Adrenal gland (tissue), 19 donors: ENCODE measurements at places on chromosomes 5 and 9.

- H3K4me1 ChIP-seq: peaks cover 39% of the 10 kb centered on the region
- DNase-seq: peak; percentile 82
- H3K27ac ChIP-seq: peak overlapping the region; percentile 91
- H3K36me3 ChIP-seq: peaks cover 17% of the 10 kb centered on the region
- H3K4me3 ChIP-seq: peak overlapping the region; percentile 62
These were observed 27.9 kb upstream of the MGAT1 start for GRCh38 chr5:180830253-180831138.

- no peak overlapping the region for H3K27ac ChIP-seq
- H3K36me3 ChIP-seq: no peaks in the 10 kb centered on the region
- no peak for DNase-seq
- H3K27me3 ChIP-seq: no peaks in the 10 kb centered on the region
- H3K4me3 ChIP-seq: no peak overlapping the region
- no peaks in the 10 kb centered on the region for H3K4me1 ChIP-seq
These were observed 642.3 kb downstream of the ACTL7B start for GRCh38 chr9:108213511-108213910.

DNA sequence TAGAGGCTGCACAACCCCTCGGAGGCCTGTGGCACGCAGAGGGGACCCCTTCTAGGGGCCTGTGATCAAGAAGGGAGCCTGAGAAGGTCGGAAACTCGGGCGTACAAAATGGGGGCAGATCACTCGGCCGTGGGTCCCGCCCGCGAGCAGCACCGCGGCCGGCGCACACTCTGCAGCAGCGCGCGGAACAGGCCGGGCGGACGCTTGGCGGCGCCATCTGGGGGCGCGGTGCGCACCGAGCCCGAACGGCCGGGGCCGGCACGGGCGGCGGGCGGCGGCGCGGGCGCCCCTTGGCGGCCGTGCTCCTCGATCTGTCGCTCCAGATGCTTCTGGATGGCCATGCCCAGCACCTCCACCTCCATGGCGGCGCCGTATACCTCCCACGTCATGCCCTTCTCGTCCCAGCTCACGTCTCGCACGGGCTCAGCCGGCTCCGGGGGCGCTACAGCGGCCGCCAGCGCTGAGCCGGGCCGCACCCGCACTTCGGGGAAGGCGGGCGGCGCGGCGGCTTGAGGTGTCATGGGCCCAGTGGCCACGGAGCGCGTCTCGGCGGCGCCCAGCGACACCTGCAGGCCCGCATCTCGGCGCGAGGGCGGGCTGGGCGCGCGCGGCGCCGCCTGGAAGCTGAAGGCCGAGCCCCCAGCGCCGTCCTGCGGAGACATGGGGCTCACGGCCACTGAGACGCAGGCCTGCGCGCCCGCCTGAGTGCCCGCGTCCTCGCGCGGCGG, 13.1 kb downstream of the GPRIN1 start:
- H3K4me3 ChIP-seq: no peak overlapping the region
- H3K4me1 ChIP-seq: no peaks in the 10 kb centered on the region
- H3K36me3 ChIP-seq: no peaks in the 10 kb centered on the region
- no peak for DNase-seq
- no peak overlapping the region for H3K27ac ChIP-seq

DNA sequence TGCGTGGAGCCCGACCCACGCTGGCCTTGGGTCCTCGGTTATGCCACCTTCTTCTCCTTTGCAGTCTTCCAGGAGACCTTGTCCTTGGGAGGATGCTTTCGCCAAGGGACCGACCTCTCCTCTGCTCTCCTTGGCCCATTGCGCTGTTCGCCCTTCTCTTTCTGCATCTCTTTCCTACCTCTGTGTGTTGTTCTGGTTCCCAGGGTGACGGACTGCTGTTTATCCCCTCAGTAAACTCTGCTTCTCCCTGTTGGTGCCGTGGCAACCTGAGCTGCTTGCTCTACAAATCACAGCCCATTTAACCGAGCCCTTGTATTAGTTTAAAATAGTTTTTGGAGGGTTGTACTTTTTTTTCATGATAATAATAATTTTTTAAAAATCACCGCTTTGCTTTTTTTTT, 97.9 kb downstream of the DAPK1 start:
- H3K27ac ChIP-seq: no peak overlapping the region
- H3K27me3 ChIP-seq: no peaks in the 10 kb centered on the region
- H3K4me1 ChIP-seq: peaks cover 7% of the 10 kb centered on the region
- H3K4me3 ChIP-seq: no peak overlapping the region
- no peaks in the 10 kb centered on the region for H3K36me3 ChIP-seq

DNA sequence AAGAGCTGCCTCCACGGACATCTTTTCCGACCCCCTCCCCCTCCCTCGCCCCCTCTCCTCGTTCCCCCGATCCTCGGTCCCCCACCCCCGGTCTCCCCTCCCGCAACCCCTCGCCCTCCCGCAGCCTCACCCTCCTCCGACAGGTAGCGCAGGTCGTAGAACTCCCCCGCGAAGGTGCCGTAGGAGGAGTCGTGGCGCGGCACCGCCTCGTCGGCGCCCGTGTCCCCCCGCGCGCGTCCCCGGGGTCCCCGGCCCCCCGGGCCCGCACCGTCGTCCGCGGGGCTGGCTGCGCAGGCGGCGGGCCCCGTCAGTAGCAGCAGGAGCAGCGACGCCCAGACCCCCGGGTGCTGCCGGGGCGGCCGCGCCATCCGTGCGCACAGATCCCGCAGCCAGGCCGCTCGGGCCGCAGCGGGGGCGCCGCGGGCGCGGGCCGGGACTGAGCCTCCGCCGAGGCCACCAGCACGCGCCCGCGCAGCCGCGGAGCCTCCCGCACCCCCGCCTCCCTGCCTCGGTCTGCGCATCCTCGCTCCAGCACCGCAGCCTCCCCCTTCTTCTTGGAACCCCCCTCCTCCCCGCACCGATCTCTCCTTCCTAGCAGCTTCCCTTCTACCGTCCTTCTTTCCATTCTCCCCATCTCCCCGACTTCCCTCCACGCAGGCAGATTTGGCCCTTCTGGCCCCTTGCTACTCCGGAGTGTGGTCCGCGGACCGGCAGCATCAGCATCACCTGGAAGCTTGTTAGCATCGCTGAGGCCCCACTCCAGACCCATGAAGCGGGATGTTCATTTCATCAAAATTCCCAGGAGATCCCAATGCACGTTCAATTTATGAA, at the start of gene FRRS1L:
Gene FRRS1L (minus strand): TSS at position 479 of the 831 bp plus-strand sequence. CDS start 111 bp downstream, at position 368.
- peak within 1 kb of the TSS; percentile 4 for H3K4me3 ChIP-seq
- H3K36me3 ChIP-seq: no peaks in the 10 kb centered on the region

DNA sequence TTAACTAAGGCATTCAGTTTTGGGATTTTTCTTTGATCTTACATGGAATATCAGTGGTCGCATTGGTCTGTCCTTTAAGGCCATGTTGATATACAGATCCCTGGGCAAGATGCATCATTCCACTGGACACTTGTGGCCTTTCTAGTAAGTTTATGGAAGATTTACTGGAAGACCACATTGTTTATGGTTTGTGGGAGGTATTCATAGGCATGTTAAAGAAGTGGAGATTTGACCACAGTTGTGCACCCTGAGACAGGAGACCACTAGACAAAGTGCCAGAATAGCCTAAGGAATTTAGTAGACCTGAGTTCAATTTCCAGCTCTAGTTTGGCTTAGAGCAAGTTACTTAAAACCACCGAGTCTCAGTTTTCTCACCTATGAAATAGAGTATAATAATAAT, 383.1 kb upstream of the PAPPA start:
- no peak for DNase-seq
- no peaks in the 10 kb centered on the region for H3K27me3 ChIP-seq
- H3K36me3 ChIP-seq: no peaks in the 10 kb centered on the region
- no peaks in the 10 kb centered on the region for H3K4me1 ChIP-seq
- H3K27ac ChIP-seq: no peak overlapping the region

GRCh38 chr5:151924564-151925301, at the start of gene GLRA1:
Gene GLRA1, minus strand, starts transcription at chr5:151924851. Its CDS starts 302 bp downstream, at chr5:151924549.
- DNase-seq: peak; percentile 69
- no peak within 1 kb of the TSS for H3K27ac ChIP-seq
- H3K27me3 ChIP-seq: peaks cover 6% of the 10 kb centered on the region
- H3K36me3 ChIP-seq: no peaks in the 10 kb centered on the region

GRCh38 chr9:123127512-123128075, 94.1 kb downstream of the GPR21 start:
- no peak overlapping the region for H3K27ac ChIP-seq
- H3K4me1 ChIP-seq: no peaks in the 10 kb centered on the region
- no peaks in the 10 kb centered on the region for H3K27me3 ChIP-seq
- DNase-seq: no peak
- no peak overlapping the region for H3K4me3 ChIP-seq

GRCh38 chr5:163790497-163790896, 285.1 kb downstream of the MAT2B start:
- H3K4me3 ChIP-seq: no peak overlapping the region
- H3K36me3 ChIP-seq: no peaks in the 10 kb centered on the region
- no peaks in the 10 kb centered on the region for H3K27me3 ChIP-seq
- no peak for DNase-seq
- H3K27ac ChIP-seq: no peak overlapping the region

GRCh38 chr5:146199176-146199815, 4.1 kb upstream of the RBM27 start:
- DNase-seq: no peak
- H3K4me1 ChIP-seq: no peaks in the 10 kb centered on the region
- no peak overlapping the region for H3K4me3 ChIP-seq

GRCh38 chr5:64749385-64749784, 19.1 kb downstream of the SREK1IP1 start:
- H3K27ac ChIP-seq: no peak overlapping the region
- no peaks in the 10 kb centered on the region for H3K36me3 ChIP-seq
- no peak for DNase-seq
- H3K27me3 ChIP-seq: no peaks in the 10 kb centered on the region
- H3K4me3 ChIP-seq: no peak overlapping the region
- H3K4me1 ChIP-seq: no peaks in the 10 kb centered on the region

GRCh38 chr5:178788381-178789085, 58.1 kb upstream of the ZNF354A start:
- no peaks in the 10 kb centered on the region for H3K27me3 ChIP-seq
- H3K36me3 ChIP-seq: no peaks in the 10 kb centered on the region
- H3K4me1 ChIP-seq: no peaks in the 10 kb centered on the region
- no peak overlapping the region for H3K4me3 ChIP-seq
- DNase-seq: no peak
- no peak overlapping the region for H3K27ac ChIP-seq

DNA sequence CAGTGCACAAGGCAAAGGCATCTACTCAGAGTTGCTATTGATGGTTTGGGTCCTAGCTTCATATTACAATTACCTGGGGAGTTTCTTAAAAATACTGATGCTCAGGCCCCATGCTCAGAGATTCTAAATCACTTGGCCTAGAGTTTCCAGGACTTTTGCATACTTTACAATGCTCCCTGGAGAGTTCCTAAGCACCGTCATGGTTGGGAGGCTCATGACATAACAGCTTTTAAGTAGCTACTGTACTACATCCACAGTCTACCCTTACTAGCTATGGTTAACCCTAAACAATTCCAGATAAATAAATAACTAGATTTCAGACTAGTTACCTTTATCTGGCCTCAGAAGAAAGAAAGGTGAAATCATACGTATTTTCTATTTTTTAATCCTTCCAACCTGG, 414.4 kb downstream of the PDE4D start:
- no peak overlapping the region for H3K27ac ChIP-seq
- H3K27me3 ChIP-seq: no peaks in the 10 kb centered on the region
- no peak for DNase-seq
- H3K4me1 ChIP-seq: no peaks in the 10 kb centered on the region
- no peaks in the 10 kb centered on the region for H3K36me3 ChIP-seq

DNA sequence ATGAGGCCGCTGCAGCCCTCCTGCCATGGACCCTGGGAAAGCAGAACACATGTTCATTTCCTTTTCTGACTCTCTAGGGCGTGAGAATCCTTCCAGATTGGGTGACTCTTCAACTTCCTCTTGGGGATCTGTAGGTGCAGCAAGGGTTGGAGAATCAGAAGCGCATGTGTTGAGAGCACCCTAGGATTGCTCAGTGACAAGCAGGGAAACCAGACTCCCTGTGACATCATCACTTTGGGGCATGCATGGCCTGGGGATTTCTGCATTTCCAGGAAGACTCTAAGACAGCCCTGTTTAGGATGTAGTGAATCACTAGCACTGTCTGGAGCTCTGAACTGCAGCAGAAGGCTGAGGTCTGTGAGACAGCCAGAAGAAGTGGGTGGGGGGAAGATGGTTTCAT, 15.1 kb upstream of the LCP2 start:
- no peak overlapping the region for H3K4me3 ChIP-seq
- H3K27me3 ChIP-seq: no peaks in the 10 kb centered on the region
- DNase-seq: peak; percentile 64
- H3K27ac ChIP-seq: no peak overlapping the region

GRCh38 chr5:142511358-142511757, 174.5 kb downstream of the FGF1 start:
- no peak for DNase-seq
- no peaks in the 10 kb centered on the region for H3K36me3 ChIP-seq
- no peak overlapping the region for H3K4me3 ChIP-seq
- peaks cover 8% of the 10 kb centered on the region for H3K4me1 ChIP-seq
- H3K27ac ChIP-seq: peak overlapping the region; percentile 68

- no peak overlapping the region for H3K27ac ChIP-seq
- no peaks in the 10 kb centered on the region for H3K27me3 ChIP-seq
- H3K4me3 ChIP-seq: no peak overlapping the region
- no peaks in the 10 kb centered on the region for H3K36me3 ChIP-seq
- DNase-seq: no peak
- peaks cover 47% of the 10 kb centered on the region for H3K4me1 ChIP-seq
These were observed 2.0 kb downstream of the SNX30 start for GRCh38 chr9:112752334-112753125.

- no peak overlapping the region for H3K27ac ChIP-seq
- no peak for DNase-seq
- H3K36me3 ChIP-seq: no peaks in the 10 kb centered on the region
- H3K27me3 ChIP-seq: no peaks in the 10 kb centered on the region
- no peak overlapping the region for H3K4me3 ChIP-seq
- H3K4me1 ChIP-seq: peaks cover 24% of the 10 kb centered on the region
These were observed 58.6 kb downstream of the TMC1 start for GRCh38 chr9:72579880-72580550.

DNA sequence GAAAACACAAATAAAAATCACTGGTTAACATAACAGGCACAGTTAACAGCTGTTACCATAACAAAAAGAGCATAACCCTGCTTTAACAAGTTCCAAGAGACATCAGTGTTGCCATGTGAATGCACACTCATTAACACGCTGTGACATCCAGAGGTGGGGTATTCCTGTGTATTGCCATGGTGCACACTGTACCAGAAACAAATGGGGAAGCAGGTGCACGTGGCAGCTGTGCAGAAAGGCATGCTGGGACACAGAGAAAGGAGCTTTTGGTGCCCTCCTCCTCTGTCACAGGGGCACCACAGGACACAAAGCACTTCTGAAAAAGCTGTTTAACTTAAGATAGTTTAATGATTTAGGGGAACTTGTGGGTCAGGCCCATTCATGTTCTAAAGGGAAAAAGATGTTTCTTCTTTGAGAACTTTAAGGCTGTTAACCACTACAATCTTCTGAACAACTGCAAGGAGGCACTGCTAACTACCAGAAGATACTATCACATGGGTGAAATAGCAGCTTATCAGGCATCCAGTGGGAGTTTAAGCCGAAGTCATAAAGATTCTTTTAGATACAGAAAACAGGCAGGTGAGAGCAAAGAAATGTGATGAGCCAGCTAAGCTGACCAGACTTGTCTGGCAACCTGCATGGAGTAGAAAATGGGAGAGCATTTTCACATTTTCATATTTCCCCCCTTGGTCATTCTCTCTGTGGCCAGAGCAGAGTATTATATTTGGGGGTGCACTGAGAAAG, 56.4 kb upstream of the GOLPH3 start:
- H3K36me3 ChIP-seq: peaks cover 20% of the 10 kb centered on the region
- no peak for DNase-seq
- H3K4me1 ChIP-seq: peaks cover 19% of the 10 kb centered on the region
- no peaks in the 10 kb centered on the region for H3K27me3 ChIP-seq
